Left cardiac atrium (tissue), 4 donors: ENCODE measurements at places on chromosomes 4 and X. TPM values are rescaled to one million over a fixed set of nuclear protein-coding genes. Genes with fewer than 3 reads are reported as not detected.

- DNase-seq = no peak
Observed at GRCh38 chr4:139794158-139794954, 128.7 kb downstream of the MGST2 start.

DNA sequence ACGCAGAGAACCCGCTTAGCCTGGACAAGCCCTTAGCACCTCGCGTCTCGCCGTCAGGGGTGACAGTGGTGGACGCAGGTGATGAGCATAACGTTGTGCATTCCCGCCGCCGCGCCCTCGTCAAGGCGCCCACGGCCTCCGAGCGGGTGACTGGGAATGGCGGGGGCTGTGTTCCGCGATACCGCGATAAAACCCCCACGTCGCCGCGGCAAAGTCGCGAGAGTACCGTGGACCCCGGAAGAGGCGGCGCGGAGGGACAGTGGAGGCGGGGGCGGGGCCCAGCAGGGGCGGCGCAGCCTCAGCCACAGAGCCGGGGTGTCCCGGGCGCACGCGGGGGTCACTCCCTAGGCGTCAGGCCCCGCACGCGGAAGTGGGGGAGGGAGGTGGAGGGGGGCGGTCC, 53.8 kb downstream of the ZFYVE28 start:
- DNase-seq = peak; percentile 66

DNA sequence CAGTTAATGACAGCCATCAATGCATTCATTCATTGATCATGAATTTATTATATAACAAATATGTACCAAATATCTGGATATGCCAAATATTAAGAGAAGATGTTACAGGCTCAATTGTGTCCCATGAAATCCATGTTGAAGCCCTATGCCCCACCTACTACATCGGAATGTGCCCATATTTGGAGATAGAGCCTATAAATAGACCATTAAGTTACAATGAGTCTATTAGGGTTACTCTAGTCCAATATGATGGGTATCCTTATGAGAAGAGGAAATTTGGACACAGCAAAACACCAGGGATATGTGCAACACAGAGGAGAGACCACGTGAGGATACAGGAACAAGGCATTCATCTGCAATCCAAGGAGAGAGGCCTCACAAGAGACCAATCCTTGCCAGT, 634.5 kb downstream of the DMD start:
- DNase-seq = no peak

DNA sequence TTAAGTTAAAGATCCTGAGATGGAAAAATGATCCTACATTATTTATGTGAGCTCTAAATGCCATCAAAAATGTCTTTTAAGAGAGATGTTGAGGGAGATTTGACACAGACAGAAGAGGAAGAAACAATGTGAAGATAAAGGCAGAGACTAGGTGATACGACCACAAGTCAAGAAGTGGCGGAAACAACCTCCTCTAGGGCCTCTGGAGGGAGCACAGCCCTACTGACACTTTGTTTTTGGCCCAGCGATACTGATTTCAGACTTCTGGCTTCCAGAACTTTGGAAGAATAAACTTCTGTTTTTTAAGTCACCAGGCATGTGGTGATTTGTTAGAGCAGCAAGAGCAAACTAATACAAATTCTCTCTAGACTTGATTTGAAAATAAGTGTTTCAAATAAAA, 1216.1 kb downstream of the FSTL5 start:
- no peak for DNase-seq

DNA sequence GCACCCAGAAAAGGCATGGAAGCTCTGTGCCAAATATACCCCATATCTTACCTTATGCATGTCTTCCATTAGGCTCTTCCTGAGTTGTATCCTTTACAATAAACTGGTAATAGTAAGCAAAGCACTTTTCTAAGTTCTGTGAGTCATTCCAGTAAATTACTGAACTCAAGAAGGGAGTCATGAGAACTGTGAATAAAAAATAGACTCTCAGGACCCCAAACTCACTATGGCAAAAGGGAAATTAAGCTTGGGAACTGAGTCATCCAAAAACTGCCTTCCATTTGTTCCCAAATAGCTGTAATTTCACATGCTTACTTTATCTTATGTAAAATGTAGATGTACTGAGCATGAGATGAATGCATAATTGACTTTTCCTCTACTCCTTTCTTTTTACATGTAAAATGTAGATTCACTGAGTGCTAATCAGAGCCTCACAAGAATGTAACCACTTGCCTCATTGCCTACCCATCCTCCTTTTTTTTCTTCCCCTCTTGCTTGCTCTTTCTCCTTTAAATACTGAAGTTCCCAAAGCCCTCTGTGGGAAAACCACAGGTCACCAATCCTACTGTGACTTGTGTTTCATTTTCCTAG, 8.1 kb downstream of the TCEAL3 start:
- DNase-seq = no peak

GRCh38 chr4:7112656-7113055, 44.8 kb upstream of the GRPEL1 start:
- no peak for DNase-seq

DNA sequence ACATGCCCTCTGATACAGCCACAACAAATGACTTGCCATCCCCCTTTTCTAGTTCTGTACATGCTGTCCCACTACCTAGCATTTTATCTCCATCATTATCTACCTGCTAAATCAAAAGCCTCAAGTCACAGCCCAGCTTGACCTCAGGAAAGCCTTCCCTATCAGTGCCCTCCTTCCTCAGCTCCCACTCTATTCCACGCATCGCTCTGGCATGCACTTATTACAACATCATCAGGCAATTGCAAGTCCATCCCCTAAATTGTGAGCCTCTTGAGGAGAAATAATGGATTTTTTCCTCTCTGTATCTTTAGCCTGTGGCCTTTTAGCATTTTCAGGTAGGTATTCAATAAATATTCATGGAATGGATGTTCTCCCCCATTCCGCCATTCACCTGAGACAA, 5.7 kb downstream of the ARL13A start:
- no peak for DNase-seq

- no peak for DNase-seq
Observed at GRCh38 chr4:151152028-151152427, 52.6 kb downstream of the RPS3A start.

GRCh38 chr4:87657525-87657924, 7.4 kb downstream of the DMP1 start:
- no peak for DNase-seq

GRCh38 chr4:38663801-38664705, at the start of gene KLF3:
Gene KLF3 (plus strand): TSS chr4:38664199. CDS start chr4:38680626, 16,427 bp downstream.
- peak; percentile 96 for DNase-seq

DNA sequence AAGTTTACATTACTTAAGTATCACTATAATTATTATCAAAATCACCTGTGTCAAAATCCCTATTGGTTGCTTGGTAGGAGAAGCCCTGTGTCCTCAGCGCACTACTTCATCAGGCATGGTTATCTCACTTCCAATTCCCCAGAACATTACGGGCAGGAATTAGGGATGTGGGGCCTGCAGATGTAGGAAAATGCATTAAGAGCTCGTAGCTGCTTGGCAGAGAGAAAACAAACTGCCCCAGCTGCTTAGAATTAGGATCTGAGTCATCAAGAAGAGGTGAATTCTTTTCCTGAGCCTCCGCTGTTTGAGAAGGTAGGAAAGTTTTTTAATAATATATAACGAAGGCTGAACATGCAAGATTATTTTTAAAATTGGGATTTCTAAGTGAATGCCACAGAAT, 31.1 kb upstream of the CLNK start:
- DNase-seq = no peak

DNA sequence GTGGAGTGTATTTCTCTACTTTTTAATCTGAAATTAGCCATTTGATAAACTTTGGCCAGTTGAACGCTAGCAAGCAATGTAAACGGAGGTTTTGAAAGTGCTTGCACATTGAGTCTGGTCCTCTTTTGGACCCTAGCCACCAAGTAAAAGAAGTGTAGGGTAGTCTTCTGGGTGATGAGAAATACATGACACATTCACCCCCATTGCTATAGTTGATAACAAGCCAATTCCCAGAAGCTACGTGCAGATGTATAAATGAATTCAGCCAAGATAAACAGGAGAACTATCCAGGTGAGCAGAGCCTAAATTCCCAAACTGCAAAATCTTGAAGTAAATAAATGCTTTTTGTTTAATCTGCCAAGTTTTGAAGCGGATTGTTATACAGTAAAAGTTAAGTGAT, 965.4 kb upstream of the GRIA3 start:
- no peak for DNase-seq

Gene TCP11X2
- not detected for total RNA-seq

Gene ADAM29
- total RNA-seq = not detected

Gene CENPVL2
- total RNA-seq = not detected
